ENCODE measurements at places on chromosomes 7 and 10.

DNA sequence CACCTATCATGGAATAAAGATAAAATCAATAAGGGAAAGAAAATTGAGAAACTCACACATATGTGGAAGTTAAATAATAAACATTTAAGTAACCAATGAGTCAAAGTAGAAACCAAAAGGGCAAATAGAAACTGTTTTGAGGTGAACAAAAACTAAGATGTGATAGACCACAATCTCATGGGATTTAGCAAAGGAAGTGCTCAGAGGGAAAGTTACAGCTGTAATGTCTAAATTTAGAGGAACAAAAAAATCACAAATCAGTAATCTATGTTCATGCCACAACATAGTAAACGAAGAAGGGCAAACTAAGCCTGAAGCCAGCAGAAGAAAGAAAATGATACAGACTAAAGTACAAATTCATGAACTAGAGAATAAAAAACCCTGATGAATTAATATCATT is 16.3 kb downstream of the CYP3A4 start:
- no peak for DNase-seq

DNA sequence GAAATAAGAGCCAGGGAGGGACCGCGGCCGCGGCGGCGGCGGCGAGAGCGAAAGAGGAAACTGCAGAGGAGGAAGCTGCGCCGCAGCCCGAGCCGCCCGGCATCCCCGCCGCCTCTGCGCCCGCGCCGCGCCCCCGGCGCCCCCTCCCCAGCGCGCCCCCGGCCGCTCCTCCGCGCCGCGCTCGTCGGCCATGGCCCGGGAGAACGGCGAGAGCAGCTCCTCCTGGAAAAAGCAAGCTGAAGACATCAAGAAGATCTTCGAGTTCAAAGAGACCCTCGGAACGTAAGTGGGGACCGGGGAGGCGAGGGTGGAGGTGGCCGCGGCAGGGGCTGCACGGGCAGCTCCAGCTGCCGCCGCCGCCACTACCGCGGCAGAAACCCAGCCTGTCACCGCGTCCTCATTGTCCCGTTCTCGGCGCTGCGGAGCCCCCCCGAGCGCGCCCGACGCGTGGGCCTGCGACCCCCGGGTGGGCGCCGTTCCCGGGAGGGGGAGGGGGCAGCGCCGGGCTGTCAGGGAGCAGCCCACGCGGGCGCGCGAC is 351 bp downstream of the CAMK1D start:
- no peak for DNase-seq

GRCh38 chr10:26777686-26778085 is 80.2 kb downstream of the PDSS1 start:
- no peak for DNase-seq

GRCh38 chr10:23075672-23076071 is 19.7 kb upstream of the MSRB2 start:
- DNase-seq, result no peak

GRCh38 chr7:12237007-12237406 is 25.9 kb downstream of the TMEM106B start:
- no peak for DNase-seq

- no peak for DNase-seq
Measured at GRCh38 chr10:37865957-37866803, 8.8 kb upstream of the ZNF248 start.

GRCh38 chr10:20778008-20778757 is 118.9 kb downstream of the NEBL start:
- no peak for DNase-seq

DNA sequence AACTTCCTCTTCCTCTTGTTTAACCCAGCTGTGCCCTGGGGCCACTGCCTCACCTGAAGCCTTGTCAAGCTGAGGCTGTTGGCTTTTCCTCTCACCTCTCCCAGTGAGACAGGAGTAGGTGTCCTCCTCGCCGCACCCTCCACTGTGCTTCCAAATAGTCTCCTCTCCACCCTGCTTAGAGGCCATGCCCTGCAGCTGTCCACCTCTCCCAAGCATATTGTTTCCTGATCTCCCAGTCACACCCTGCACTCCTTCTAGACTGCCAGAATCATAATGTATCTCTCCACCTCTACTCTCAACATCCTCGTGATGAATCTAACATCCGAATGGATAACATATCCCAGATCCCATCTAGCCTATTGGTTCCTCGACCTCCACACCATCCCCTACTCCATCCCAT is 196.3 kb upstream of the GHITM start:
- no peak for DNase-seq

GRCh38 chr7:149869867-149870266 is 3.9 kb upstream of the ATP6V0E2 start:
- no peak for DNase-seq

GRCh38 chr10:92849234-92849525 is 860 bp downstream of the EXOC6 start:
- DNase-seq, result peak; percentile 59

DNA sequence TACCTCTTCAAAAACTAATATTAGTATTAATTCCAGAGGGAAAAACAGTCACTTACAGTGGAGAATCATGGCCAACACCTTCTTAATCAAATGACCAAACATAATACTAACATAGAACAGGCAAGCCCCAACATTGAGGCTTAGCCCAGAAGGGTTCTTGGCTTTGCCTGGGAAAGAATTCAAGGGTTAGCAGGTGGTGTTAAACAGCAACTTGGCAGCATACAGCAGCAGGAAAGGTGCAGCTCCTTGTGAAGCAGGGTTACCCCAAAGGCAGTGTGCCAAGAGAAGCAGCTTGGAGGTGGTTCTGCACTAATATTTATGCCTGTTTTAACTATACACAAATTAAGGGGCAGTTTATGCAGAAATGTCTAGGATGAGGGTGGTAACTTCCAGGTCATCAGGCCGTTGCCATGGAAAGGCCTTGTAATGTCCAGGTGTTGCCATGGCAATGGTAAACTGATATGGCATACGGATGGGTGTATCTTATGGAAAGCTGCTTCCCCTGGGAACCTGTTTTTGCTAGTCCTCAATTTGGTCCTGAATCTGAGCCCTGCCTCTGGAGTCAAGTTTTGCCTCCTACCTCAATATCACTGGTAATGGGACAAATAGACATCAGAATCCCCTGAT is 27.2 kb upstream of the BEND7 start:
- DNase-seq, result no peak

- DNase-seq, result no peak
Measured at GRCh38 chr7:3455806-3456595, 154.9 kb downstream of the SDK1 start.

DNA sequence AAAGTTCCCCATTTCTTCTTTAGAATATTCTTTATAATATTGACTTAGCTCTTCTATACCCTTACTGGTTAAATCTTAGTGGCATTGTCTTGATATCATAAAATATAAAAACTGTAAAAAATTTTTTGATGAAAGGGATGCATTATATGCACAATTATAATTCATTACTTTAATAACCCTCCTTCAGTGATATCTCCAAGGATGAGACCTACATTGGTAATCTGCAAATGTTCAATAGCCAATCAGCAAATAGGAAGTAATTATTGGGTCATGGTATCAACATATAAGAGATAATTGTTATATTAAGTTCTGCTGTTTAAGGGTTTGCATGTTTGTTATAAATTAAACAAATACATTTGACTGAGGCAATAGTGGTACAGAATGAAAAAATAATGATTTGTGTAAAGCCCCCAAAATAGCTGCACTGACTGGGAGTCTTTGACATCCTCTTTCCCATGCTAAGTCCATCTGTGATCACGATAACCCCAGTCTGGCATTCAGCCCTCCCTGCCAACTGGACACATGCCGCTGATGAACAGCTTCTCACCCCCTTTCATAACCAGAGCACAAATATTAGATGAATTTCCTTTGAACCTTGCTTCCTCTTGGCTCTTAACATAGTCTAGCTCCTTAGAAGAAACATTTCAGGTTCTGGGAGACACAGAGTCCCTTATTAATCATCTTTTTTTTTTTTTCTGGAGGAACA is 169.5 kb downstream of the CPED1 start:
- no peak for DNase-seq

- peak; percentile 91 for DNase-seq
Measured at GRCh38 chr10:70715853-70716795, 43.8 kb downstream of the ADAMTS14 start.

- DNase-seq, result no peak
Measured at GRCh38 chr7:135454060-135454459, 55.8 kb downstream of the CNOT4 start.

GRCh38 chr7:72313906-72314305 is 98.2 kb downstream of the CALN1 start:
- no peak for DNase-seq

DNA sequence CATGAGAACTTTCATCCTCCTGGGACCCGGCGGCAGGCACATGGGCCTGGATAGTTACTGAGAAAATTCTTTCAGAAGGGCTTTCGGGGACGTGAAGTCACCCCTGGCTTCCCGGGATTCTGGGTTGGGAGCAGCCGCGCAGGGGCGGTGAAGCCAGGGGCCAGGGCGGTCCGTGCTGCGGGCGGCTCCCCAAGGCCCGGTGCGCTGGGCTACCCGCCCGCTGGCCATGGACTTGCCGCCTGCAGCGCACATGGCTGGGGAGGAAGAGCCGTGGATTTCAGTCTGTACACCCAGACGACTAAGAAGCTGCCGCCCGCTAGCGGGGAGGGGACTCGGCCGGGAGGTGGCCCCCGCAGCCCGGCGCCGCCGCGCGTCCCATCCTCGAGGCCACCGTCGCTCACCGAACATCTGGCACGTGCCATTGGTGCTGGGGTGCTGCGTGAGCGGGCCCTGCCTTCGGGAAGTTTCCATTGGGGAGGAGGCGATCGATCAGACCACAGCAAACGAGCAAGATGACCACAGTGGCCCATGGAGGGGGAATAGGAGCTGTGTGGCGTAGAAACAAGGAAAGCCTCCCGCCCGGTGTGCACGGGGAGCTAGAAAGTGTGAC is 64.5 kb downstream of the TMEM209 start:
- no peak for DNase-seq

DNA sequence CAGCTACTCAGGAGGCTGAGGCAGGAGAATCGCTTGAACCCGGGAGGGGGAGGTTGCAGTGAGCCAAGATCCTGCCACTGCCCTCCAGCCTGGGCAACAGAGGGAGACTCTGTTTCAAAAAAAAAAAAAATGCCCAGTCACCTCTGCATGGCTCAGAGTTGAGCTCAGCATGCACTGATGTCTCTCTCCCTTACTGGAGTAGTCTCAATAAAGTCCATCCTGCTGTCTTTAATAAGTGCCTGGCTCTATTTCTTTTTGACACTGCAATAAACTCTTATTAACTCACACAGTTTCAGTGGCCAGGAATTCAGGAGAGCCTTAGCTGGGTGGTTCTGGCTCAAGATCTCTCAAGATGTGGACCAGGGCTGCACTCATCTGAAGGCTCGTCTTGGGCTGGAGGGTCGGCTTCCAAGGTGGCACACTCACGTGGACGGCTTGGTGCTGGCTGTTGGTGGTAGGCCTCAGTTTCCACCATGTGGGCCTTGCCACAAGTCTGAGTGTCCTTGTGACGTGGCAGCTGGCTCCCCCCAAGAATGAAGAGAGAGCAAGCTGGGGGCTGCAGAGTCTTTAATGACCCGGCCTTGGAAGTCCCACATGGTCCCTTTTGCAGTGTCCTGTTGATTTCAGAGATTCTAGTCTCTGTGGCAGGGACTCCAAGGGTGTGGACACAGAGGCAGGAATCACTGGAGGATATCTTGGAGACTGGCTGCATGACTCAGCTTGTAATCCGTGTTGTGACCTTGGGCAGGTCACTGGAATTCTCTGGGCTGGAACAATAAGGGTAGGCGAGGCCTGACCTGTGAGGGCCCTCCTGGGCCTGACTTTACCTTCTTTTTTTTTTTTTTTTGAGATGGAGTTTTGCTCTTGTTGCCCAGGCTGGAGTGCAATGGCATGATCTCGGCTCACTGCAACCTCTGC is 85.9 kb upstream of the KMT2C start:
- no peak for DNase-seq

DNA sequence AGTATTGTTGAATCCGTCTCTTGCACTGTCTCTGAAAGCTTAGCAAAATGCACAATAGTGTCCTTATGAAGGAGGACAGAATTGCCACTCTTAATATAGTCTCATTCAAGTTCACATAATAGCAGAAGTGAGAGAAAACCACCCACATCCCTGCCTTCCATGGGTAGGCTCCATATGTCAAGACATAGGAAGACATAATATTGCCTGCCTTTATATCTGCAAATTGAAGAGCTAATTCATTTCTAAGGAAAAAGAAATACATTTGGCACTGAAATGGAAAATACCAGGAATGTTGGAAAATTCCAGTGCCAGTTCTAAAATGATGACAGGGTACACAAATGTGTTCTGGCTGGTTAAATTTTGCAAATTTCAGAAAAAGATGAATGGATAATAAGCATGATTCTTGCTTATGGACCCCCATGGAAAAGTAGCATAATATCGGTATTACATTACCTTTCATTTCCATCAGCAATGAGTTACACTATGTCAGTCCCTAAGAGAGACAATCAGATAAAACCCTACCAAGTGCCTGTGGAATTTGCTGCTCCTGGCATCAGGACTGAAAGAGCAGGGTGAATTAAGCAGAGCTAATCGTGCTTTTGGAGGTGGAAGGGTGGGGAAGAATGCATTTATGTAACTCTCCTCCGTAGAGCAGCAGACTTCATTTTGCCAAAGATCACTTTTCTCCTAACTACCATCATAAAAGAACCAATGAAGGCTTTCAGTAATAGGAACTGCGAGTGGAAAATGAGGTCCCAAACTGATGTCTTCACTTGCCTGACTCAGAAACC is 312.6 kb downstream of the FGFR2 start:
- no peak for DNase-seq

DNA sequence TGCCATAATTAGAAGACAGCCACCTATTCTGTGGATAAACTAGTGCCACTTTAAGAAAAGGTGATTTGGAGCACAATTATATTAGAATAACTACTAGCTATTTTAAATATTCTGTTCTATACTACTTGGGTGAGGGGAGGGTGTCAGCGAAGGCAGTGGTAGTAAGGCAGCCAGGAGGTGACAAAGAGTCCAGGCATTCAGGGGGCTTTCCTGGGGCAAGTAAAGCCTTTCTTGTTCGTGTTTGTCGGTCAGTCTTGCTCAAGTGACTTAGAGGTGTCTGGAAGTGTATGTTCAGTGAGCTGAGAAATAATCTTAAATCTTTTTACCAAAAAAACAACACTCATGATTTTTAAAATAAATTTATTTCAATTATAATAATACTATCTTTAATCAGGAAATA is 34.4 kb downstream of the ADD3 start:
- DNase-seq, result no peak

GRCh38 chr7:2173189-2173827 is 59.4 kb downstream of the MAD1L1 start:
- no peak for DNase-seq

GRCh38 chr7:103632005-103632639 is 186.1 kb upstream of the SLC26A5 start:
- DNase-seq, result no peak
